ENCODE measurements at places on chromosomes 3 and 15. TPM values are rescaled to one million over a fixed set of nuclear protein-coding genes. Genes with fewer than 3 reads are reported as not detected.

DNA sequence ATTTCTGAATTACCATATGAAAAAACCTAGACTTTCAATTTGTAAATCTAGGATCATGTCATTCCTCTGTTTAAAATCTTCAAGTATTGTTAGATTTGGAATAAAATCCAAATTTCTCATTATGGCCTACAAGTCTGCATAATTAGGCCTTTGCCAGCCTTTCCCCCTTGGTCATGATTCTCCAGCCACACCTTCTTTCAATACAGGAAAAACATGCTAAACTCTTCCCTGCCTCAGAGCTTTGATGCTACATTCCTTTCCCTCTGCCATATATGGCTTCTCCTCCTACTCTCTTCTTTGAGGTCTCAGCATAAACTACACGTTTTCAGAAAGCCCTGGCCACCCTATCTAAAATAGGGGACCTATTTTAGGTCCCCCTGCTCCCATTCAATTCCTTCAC, 48.5 kb downstream of the TM6SF1 start:
- DNase-seq, result no peak

DNA sequence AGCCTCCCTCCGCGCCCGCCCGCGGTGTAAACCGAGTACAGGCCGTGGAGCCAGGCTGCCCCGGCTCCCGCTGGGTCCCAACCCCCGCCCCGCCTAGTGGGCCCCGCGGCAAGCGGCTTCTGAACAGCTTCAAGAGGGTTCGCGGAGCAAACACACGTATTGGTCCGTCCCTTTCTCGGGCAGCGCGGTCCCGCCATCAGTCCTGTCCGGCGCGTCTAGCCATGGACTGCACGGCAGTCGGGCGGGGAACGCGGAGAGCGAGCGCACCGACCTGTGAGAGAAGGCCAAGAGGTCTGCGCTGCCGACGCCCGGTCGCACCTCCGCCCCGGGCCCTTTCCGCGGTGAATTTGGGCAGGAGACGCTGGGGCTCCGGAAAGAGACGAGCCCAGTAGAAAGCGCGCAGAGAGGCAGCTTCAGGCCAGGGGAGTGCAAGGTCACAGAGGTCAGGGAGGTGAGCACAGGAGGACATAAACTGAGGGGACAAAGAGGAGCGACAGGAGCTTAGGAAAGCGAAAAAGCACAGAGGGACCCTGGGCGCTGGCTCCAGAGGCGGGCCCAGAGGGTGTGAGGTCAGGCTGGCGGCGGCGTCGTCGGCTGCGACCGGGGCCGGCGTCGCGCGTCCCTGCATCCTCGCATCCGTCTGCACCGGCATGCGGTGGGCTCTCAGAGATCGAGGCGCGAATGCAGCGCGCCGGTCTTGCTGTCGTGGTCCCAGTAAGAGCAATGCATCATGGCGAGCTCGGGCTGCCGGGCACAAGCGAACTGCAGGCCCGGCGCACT, 1.8 kb downstream of the FOXL2 start:
- DNase-seq, result no peak

The WWTR1 gene
- 1.6 TPM for total RNA-seq

GRCh38 chr15:60762638-60763037, 283.7 kb upstream of the ICE2 start:
- DNase-seq, result no peak

- DNase-seq, result no peak
These were observed 6.4 kb upstream of the CSTA start for GRCh38 chr3:122318620-122319019.

DNA sequence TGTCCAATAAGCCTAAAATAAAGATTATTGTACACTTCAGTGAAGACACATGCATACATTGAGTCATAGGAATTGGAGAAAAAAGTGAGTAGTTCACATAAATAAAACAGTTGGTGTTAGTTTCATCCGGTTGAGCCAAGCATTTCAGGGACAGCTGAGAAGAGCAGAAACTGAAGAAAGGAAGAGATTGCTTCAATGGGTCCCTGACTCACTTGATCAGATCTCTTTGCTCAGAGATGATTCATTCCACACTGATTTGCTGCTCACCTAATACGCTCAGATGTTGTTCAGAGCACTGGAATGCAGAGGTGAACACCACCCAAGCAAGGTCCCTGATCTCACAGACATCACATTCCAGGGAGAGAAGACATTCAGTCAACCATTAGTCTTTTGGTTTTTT, 93.7 kb downstream of the RAD18 start:
- DNase-seq, result no peak

DNA sequence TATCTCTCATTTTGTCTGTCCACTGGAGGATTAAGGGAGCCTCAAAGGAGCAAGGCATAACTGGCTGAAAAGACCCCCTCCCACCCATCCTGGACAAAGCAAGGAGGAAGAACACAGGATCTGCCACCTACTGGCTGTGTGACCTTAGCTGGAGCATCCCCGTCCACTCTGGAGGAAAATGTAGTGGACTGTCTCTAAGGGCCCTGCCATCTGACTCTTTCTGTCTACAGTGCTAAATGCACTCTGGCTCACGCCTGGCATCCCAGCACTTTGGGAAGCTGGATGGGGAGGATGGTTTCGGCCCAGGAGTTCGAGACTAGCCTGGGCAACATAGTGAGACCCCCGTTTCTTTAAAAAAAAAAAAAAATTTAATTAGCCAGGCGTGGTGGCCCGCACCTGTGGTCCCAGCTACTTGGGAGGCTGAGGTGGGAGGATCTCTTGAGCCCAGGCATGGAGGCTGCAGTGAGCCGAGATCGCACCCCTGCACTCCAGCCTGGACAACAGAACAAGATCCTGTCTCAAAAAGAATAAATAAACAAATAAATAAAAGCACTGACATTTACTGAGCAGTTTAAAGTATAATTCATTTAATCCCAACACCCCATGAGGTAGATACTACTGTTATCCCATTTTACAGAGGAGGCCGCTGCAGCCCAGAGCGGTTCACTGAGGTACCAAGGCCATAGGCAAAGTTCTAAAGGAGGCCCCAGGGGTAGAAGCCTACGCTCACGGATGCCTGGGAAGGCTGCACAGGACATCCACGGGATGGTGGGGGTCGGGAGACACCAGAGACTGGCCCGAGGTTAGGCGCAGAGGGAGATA, 1.1 kb downstream of the TBC1D2B start:
- DNase-seq, result no peak

The CFAP20DC gene
- 1.6 TPM for total RNA-seq

The CACNA2D2 gene
- 0.57 TPM for total RNA-seq

The TMCO5A gene
- total RNA-seq, result not detected

GRCh38 chr3:50226888-50227389, 9.1 kb upstream of the GNAI2 start:
- peak; percentile 44 for DNase-seq
